Erythroblast (primary cell): ENCODE measurements at places on chromosomes 13 and 19.

- peak; percentile 22 for DNase-seq
Observed at GRCh38 chr19:23440791-23441190, 45.5 kb upstream of the ZNF91 start.

- DNase-seq = peak; percentile 59
Observed at GRCh38 chr13:71864094-71864985, 2.7 kb downstream of the DACH1 start.

DNA sequence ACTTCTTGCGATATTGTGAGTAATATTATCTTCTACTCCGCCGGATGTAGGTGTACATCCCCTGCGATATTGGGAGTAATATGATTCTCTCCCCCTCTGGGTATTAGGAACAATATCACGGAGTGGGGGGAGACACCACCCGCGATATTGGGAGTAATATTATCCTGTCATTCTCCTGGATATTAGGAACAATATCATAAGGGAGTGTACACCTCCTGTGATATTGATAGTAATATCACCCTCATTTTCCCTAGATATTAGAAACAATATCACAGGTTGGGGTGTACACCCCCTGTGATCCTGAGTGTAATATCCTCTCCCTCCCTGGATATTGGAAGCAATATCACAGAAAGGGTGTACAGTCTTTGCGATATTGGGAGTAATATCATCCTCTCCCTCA, 64.3 kb upstream of the CEACAM21 start:
- no peak for DNase-seq

- DNase-seq = no peak
Observed at GRCh38 chr13:22933571-22934181, 247.1 kb upstream of the SGCG start.

GRCh38 chr13:31043957-31044356, 111.5 kb downstream of the TEX26 start:
- no peak for DNase-seq

DNA sequence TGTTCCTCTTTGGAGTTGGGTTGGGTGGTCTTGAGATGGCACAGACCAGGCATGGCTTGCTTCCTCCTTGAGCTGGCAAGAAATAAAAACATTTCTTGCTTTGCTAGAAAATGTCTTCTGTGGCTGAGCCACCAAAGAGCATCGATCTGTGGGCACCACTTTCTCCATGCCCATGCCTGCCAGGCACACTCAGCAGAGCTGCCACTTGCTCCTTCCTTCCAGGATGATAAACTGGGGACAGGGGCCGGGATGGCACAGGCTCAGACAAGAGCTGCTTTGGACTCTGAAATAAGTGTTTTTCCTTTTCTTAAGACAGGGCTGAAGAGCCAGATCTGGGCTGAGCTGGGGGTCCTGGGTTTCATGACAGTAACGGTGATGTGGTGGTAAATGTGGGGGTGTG, 32.8 kb downstream of the NFIX start:
- no peak for DNase-seq

DNA sequence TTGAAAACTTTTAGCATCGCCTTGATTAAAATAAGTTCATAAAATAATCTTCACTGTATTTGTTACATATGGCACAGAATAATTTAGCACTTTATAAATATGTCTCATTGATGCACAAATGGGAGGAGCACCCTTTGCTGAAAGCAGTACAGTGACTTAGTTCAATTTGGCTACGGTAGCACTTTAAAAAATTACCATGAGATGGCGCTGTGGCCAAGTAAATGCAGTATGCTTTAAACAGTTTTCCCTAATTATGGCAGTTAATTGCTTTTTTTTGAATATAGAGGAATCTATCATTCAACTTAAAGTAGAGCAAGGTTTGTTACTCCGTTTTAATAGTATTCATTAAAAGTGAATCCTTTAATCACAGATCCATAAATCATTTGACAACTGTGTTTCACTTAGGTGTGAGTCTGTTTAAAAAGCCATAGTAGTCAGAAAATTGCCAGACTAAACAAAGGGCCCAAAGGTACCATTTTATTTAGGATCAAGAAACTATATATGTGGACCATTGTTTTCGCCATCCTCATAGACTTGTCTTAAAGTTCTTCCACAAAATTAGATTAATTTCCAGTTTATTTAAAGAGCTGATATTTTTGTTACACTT, 34.7 kb upstream of the ESD start:
- DNase-seq = peak; percentile 77

- no peak for DNase-seq
Observed at GRCh38 chr13:109026266-109026665, 396.9 kb downstream of the MYO16 start.
